ENCODE measurements at places on chromosomes 3 and 15.

DNA sequence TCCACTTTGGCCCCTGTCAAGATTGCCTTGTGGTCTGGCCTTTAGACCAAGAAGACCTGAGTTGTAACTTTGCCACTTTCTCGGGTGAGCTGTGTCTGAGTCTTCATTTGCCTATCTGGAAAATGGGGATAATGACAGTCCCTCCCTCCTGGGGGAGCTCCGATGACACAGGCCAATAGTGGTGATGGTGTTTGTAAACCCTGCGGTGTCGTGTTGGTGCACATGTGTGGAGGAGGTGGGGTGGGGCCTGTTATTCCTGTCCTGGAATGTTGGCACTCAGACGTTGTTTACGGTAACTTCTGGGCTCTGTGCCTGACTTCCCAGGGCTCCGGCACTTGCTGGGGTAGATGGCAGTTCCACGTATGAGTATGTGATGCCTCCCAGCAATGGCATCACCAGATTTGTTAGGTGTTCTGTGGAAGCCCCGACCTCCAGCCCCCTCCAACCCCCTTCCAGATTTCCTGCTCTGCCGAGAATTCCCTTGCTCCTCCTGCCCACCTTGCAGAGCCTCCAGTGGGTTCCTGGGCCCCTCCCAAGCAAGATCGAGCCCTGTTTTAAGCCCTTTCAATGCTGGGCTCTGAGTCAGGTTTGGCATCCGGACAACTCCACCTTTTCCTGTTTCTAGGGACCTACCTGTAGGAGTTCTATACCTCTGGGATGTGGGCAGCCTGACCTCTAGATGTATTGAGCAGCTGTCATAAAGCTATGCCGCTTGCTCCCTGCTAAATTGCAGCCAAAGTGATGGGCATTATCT is 31.4 kb downstream of the HRH1 start:
- no peak for DNase-seq

- no peak for DNase-seq
These were observed 46.6 kb downstream of the SPRED1 start for GRCh38 chr15:38299216-38299615.

DNA sequence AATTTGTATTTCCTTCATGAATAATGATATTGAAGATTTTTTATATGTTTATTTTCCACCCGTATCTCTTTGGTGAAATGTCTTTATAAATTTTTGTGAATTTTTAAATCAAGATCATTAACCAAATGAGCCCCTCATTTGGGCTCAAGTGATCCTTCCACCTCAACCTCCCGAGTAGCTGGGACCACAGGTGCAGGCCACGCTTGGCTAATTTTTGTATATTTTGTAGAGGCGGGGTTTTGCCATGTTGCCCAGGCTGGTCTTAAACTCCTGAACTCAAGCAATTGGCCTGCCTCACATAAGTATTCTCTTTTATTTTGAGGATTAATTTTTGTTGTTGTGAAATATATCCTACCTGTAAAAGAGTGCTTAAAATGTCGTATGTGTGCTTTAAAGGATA is 4.9 kb downstream of the BBS4 start:
- DNase-seq = no peak

GRCh38 chr15:66580643-66581042 is 14.8 kb upstream of the LCTL start:
- no peak for DNase-seq

- DNase-seq = no peak
These were observed 3.6 kb downstream of the SLC51A start for GRCh38 chr3:196219970-196220311.

DNA sequence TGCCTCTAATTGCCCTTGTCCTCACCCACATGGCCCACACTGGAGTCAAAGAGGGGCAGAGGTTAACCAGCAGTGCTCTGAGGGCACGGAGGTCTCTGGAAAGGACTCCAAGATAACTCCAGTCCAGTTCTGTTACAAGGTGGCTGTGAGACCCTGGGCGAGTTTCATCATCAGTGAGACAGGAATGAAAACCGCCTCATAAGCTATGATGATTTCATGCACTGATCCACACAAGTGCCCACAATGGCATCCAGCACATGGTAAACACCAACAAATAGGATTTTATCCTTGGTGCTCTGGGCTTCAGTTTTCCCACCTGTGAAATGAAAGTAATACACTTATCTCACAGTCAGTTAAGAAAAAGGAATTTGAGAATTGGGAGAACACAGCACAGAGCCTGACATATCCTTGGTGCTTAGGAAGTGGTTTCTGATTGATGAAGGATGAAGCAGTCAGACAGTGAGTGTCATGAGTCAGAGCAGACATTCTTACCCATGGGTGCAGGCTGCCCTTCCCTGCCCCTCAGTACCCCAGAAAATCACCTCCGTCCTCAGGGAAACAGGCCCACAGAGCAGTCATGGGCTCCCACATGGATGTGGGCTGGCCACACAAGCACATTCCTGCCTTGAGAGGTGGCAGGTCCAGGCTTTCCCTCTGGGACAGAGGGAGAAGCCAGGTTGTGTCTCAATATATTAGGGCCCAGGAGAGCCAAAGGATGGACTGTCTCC is 48.4 kb downstream of the DAPK2 start:
- no peak for DNase-seq

GRCh38 chr15:99435113-99435695 is 130.6 kb upstream of the MEF2A start:
- DNase-seq = no peak

DNA sequence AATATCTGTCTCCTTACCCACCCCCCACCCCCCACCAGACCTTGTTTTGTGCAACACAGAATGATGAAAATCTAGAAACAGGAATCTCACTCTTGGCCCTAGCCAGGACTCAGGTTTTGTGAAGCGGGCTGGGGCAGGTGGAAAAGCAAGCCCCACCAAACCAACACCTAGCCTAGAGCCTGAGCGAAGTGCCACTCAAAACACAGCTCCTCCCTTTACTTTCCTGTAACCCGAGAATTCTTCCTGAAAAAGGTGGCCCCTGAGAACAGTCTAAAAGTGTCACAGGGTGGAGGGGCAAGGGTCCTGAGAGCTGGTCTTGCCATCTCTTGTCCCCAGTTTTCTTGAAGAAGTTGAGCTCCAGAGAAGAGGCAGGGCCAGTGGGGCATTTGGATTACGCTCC is 17.4 kb upstream of the RPUSD3 start:
- no peak for DNase-seq

- no peak for DNase-seq
These were observed 1.2 kb downstream of the HRH1 start for GRCh38 chr3:11155341-11156025.

GRCh38 chr3:5195605-5196004 is 8.1 kb downstream of the EDEM1 start:
- no peak for DNase-seq

DNA sequence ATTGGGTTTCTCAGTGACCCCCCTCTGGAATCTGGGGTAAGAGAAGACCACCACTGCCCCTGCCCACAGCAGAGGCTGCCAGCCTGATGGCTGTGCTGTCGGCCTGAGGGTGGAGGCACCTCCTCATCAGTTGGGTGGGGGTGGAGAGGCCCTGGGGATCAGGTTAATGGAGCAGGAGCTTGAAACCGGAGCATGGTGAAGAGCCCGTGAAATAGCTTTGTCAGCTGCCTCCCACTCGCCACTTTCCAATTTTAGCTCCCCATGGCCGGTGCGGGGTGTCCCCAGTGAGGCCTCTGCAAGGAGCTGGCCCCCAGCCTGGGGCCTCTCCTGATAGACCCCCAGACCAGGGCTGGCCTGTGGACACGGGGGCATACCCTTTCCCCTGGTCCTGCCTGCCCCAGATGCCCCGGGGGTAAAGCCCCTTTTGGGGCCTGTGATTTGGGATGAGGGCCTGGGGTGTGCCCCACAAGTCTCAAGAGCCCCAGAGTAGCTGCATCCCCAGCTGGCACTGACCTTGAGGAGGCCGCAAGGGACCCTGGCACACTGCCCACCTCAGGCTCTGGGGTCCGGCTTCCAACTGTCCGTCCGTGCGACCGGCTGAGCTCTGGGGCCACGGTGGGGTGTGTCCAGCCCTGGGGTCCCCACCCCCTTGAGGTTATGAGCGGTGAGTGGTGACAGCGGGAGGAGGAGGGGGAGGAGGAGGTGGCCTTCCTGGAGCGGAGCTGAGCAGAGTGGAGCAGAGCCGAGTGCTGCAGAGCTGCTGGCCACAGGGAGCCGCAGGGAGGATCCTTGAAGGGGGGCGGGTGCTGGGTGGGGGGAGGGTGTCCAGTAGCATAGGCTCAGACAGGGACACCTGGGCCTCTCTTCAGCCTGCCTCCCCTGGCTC is at the start of gene HHATL:
Gene HHATL, minus strand, starts transcription at position 733 of the 886 bp plus-strand sequence. CDS start 1,972 bp downstream, outside the sequence.
- DNase-seq = no peak

DNA sequence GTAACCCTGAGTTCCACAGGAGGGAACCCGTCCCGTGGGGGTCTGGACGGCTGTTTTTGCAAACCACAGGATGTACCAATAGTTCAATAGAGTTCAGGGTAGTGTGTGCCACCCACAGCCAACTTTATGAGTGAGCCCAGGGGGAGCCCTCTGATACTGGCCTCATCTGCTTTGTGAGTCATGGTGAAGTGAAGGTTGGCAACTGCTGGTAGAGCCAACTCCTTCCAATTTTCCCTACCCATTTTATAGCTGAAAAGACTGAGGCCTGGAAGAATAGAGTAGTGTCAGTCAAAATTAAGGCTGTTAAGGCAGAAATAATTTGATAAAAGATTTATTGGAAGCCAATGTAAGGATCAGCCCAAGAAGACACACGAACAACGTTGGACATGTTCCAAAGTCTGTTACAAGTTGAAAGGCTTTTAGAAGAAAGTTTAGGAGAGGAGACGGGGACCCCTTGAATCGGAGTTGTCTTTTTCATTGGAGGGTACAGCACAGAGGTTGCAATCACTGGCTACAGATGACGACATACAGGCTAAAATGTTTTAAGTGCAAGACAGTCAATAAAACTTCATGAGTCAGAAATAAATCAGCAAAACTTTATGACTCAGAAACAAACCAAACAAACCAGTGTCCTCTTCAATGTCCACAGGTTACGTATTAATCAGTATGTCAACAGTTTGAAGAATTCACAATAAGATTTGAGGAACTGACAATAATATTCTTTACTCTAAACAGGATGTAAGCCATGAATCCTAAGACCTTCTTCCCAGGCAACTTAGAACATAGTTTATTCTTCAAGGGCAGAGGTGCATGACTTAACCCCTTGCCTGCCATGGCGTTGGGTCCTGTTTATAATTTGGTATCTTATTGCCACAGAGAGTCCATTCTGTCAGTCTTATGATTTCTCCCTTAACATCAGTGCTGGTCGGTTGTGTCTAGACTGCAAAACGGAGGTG is 62.9 kb upstream of the NR2E3 start:
- DNase-seq = no peak

- DNase-seq = no peak
These were observed 830.5 kb downstream of the IGSF11 start for GRCh38 chr3:118204052-118204656.

GRCh38 chr15:73024168-73024567 is 28.1 kb upstream of the NEO1 start:
- no peak for DNase-seq

DNA sequence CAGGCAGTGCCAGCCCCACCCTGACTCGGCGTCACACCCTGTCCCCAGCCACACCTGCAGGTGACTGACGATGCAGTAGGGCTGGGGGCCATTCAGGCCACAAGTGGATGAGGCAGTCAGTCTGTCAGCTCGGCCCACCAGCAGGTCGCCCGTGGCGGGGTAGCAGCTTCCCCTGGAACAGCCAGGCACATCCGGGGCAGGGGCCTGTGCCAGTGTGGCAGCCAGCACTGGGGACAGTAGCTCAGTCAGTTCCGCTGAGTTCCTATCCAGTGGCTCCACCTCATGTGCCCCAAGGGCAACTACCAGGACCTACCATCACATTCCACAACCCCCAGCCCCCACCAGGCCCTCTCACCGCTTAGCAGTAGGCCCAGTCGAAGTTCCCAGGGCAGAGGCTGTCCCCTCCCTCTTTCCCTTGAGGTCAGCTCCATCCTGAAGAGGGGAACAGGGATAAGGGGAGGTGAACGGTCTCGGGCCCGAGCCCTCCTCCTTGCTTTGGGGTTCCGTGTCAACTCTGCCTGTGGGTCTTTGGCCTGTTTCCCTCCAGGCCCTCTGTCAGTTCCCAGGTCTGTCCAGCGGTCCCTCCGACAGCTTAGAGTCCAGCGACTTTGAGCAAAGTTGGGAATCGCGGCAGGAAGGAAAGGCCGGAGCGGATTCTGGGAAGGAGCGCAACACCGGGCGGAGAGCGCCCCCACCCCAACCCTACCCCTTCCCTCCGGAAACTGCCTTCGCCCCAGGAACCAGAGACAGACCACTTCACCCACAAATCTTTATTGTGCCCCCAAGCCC is at the start of gene LAMB2:
Gene LAMB2, minus strand, starts transcription at position 614 of the 789 bp plus-strand sequence. Its CDS starts 183 bp downstream, at position 431.
- no peak for DNase-seq

GRCh38 chr3:101646726-101647125 is 30.2 kb downstream of the ZBTB11 start:
- DNase-seq = no peak

DNA sequence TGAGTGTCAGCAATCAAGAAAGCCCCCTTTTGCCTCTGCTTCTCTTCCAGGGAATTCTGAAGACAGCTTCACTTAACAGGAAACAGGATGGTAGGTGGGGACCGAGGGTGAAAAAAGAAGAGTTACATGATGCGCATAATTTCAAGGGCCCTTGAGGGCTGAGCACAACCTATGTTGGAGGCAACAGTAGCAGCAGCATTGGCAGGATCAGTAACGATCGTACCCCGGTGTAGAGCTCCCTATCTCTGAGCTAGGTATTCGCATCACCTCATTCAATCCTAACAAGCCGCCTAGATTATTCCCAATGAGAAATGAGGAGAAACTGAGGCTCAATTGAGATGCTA is 432 bp upstream of the RAD54L2 start:
- DNase-seq = no peak

DNA sequence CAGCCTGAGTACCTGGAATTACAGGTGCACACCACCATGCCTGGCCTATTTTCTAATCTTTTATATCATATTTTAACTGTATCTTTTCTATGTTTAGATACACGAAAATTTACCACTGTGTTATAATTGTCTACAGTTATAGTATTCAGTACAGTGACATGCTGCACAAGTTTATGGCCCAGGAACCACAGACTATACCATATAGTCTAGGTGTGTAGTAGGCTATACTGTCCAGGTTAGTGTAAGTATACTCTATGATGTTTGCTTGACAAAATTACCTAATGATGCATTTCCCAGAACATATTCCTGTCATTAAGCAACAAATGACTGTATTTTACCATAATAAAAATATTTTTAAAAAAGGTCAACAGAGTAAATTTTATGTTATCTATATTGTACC is 5.5 kb downstream of the LRRFIP2 start:
- no peak for DNase-seq

- DNase-seq = no peak
These were observed 476.4 kb upstream of the AGTR1 start for GRCh38 chr3:148221303-148221702.
